ENCODE measurements at places on chromosomes 4 and X. TPM values are rescaled to one million over a fixed set of nuclear protein-coding genes. Genes with fewer than 3 reads are reported as not detected.

GRCh38 chrX:39018541-39018940, 217.3 kb downstream of the MID1IP1 start:
- no peak for DNase-seq
- no peaks in the 10 kb centered on the region for H3K27me3 ChIP-seq
- H3K36me3 ChIP-seq: no peaks in the 10 kb centered on the region
- no peak overlapping the region for H3K4me3 ChIP-seq

DNA sequence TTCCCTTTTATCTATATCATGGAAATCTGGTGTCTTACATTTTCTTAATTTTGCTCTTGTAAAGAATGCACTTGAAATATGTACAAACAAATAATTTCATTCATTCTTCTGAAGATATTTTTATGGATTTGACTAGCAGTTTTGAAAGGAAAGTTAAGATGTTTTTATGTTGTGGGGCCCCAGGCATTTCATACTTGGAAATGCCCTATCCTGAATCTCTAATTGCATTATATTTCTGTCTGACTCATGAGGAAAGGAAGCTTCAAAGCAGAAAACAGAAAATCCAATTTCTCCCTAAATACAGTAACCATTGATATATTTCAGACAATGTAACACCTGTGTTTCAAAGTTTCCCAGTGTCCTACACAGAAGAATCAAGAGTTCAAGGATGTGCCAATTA, 73.2 kb upstream of the NPNT start:
- H3K27ac ChIP-seq: no peak overlapping the region
- no peaks in the 10 kb centered on the region for H3K27me3 ChIP-seq
- H3K4me3 ChIP-seq: no peak overlapping the region
- H3K36me3 ChIP-seq: no peaks in the 10 kb centered on the region
- no peak for DNase-seq

DNA sequence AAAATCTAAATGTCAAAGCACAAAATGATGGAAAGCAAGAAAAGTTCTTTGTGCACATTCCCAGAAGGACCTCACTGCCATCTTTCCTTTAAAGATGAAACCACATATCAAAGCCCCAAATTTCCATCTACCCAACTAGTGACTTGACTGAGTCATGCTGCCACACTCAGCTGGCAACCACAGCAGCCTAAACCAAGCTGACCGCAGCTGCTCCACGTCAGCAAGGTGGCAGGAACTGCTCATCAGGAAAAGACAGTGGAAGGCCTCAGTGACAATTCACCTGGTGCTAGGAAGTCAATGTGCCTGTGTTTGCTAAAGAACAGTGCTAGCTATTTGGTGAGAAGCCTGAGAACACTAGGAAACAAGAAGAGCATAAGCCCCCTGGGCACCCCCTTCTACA, 26.1 kb downstream of the ACOX3 start:
- H3K27ac ChIP-seq: no peak overlapping the region
- H3K36me3 ChIP-seq: no peaks in the 10 kb centered on the region
- H3K4me3 ChIP-seq: no peak overlapping the region
- no peak for DNase-seq

DNA sequence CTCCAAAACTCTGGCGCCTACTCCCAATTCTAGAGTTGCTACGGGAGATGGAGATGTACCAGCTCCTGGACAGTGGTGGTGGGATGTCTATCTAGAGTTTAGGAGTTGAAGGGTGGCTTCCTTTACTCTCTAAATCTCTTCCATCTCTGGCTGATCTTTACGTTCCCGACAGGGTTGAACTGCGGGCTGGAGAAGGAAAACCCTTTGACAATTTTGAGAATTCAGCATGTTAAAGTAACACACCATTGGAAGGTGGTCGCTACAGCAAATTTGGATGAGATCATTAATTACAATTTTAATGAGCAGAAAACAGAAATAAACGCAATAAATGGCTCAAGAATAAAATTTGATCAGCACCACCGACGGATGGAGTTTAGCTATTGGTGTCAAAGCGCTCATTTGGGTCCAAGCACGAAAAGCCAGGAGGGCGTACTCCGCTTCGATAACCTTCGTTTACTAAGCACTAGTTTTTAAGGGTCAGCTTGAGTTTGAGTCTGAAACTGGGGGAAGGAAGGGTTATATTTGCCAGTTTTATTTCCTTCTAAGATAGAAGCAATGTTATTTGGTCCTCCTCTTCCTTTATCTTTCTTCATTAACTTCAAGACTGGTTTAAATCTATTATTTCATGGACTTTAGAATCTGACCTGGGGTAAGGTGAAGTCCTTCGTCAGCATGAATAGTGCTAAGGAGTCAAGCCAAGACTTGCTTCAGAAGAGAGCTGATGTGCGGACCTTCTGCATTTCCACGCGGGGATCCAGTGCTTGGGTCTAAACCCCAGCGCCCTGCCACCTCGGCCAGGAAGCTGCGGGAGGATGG, 1.5 kb upstream of the NKX6-1 start:
- H3K27ac ChIP-seq: no peak overlapping the region
- no peaks in the 10 kb centered on the region for H3K36me3 ChIP-seq
- DNase-seq: no peak
- no peaks in the 10 kb centered on the region for H3K27me3 ChIP-seq
- no peaks in the 10 kb centered on the region for H3K4me1 ChIP-seq

GRCh38 chrX:20244931-20245330, 21.8 kb downstream of the RPS6KA3 start:
- H3K27me3 ChIP-seq: no peaks in the 10 kb centered on the region
- no peak for DNase-seq
- no peaks in the 10 kb centered on the region for H3K4me1 ChIP-seq
- no peak overlapping the region for H3K27ac ChIP-seq

RAB33B gene
- total RNA-seq: 7.7 TPM

SCD5 gene
- total RNA-seq: 41.1 TPM

RPL36A gene
- 359 TPM for total RNA-seq

GLUD2 gene
- total RNA-seq: 0.30 TPM

SPANXN4 gene
- not detected for total RNA-seq

TEX13D gene
- not detected for total RNA-seq

Measured in PC-9 (cell line).